Chondrocyte (in vitro differentiated cells): ENCODE measurements at places on chromosomes 16 and 17. TPM values are rescaled to one million over a fixed set of nuclear protein-coding genes. Genes with fewer than 3 reads are reported as not detected.

ASPHD1 gene
- 2.4 to 3.2 TPM (median 2.9 TPM) in 3 replicates for total RNA-seq

MMP28 gene
- 5.1 to 8.6 TPM (median 7.9 TPM) in 3 replicates for total RNA-seq

CX3CL1 gene
- total RNA-seq: 11.2 to 47.9 TPM (median 46.0 TPM) in 3 replicates

KRT27 gene
- total RNA-seq: not detected in 3 replicates

C17orf113 gene
- total RNA-seq: 0.24 to 0.77 TPM (median 0.62 TPM) in 3 replicates

KRT17 gene
- total RNA-seq: 183 to 261 TPM (median 258 TPM) in 3 replicates

DNA sequence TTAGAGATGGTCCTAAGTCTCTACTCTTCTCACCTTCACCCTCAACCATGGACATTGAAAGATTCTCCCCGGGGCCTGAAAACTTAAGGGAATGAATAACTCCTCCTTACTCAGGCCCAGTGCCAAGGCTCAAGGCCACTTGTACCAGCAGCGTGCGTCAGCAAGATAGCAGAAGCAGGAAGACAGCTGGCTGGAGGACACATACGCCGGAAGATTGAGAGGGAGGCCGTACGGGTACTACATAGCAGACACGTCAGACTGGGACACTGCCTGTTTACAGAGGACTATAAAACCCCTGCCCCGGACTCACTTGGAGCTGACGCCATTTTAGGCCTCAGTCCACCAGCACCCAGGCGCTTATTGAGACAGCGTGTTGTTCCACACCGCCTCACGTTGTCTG, 75.8 kb upstream of the MED13 start:
- no peaks in the 10 kb centered on the region for H3K27me3 ChIP-seq
- DNase-seq: no peak
- H3K27ac ChIP-seq: no peak overlapping the region
- H3K4me3 ChIP-seq: no peak overlapping the region

DNA sequence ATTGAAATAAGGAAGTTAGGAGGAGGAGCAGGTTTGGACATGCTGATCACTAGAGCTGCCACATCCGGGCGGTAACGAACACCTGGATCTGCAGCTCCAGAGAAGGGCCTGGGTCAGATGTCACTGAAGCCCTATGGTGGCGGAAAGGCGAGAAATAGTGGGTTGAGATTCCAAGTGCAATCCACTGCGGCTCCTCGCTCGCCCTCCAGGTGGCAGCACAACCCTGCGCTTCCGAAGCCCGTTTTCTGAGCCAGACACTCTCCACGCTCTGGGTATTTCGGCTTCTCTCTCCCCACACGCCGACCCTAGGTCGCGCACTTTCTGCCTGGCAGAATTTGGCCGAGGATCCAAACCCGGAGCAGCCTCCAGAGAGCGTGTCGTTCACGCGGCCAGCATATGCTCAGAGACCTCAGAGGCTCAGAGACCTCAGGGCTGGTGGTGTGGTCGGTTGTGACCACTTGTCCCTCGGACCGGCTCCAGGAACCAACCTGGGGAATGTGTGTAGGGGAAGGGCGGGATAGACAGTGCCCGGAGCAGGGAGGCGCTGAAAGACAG, 922 bp upstream of the SLC2A4 start:
- peaks cover 17% of the 10 kb centered on the region for H3K4me1 ChIP-seq
- H3K4me3 ChIP-seq: peak overlapping the region; percentile 75
- peaks cover under 1% of the 10 kb centered on the region for H3K27me3 ChIP-seq
- no peaks in the 10 kb centered on the region for H3K36me3 ChIP-seq
- peak overlapping the region; percentile 89 for H3K27ac ChIP-seq

DNA sequence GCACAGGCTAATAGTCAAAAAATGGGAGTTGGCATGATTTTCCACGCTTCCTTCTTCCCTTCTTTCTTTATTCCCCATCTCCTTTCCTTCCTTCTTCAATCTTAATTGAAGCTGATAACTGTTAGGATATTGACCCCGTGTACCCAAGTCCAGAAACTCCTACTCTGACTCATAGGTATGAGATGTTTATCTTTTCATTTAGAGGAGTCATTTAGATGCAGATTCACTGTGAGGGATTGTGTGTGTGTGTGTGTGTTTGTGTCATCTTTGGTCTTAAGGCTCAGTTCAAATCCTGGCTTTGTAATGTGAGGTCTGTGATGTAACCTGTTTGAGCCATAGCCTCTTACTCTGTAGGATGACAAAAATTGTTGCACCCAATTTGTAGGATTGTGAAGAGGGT, 332.0 kb upstream of the MAF start:
- no peak overlapping the region for H3K27ac ChIP-seq
- DNase-seq: no peak
- H3K4me3 ChIP-seq: no peak overlapping the region
- H3K4me1 ChIP-seq: peaks cover 3% of the 10 kb centered on the region

DNA sequence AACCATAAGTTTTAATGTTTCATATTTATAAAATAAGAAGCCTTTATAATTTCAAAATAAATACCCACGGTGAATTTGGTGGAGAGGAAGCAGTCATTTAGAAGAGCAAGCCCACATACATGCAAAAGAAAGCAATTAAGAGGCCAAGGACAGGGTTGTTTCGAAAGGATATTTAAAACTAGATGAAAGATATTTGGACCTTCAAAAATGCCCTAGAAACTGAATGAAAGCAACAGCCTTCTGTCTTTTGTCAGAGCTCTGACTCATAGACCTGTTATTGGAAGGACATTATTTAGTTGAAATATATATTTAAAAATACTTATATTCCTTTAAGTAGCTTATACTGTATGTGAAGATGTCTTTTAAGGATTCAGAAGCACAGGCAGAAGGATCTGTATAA, 8.6 kb upstream of the METTL9 start:
- no peaks in the 10 kb centered on the region for H3K27me3 ChIP-seq
- H3K4me3 ChIP-seq: no peak overlapping the region
- no peak for DNase-seq
- H3K4me1 ChIP-seq: no peaks in the 10 kb centered on the region

DNA sequence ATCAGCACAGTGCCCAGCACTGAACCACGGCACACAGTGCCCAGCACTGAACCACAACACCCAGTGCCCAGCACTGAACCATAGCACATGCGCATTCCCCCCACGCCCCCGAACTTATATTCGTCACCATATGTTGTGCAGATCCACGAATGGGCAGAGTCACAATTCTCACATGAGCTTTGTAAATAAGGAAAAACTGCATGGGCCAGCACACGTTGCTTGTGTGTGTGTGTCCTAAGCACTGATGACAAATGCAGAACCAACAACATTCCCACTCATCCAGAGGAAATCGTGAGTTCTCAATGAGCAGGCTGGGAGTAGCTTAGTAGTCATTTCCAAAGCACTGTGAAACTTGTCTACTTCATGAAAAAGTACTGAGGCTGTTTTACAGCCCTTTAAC, 70.0 kb downstream of the ADCY9 start:
- H3K27ac ChIP-seq: no peak overlapping the region
- H3K4me3 ChIP-seq: no peak overlapping the region
- no peaks in the 10 kb centered on the region for H3K27me3 ChIP-seq
- DNase-seq: no peak

DNA sequence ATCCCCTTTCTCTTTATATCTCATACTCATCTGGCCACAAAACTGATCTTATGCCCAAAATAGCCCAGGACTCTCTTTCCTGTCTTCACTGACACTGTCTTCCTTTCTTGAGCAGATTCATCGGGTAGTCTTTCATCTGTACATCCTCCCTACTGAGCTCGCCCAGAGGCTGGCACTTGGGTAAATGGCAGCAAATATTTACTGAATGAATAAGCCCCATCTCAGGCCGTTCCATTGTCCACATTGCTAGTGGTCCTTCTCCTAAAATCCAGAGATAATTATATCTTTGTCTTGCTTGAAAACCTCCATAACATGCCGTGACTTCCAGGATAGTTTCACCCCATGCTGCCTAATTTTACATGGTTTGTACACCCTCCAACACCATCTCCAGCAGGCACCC, 158.1 kb upstream of the SDK2 start:
- no peak overlapping the region for H3K4me3 ChIP-seq
- H3K4me1 ChIP-seq: peaks cover 16% of the 10 kb centered on the region
- no peak overlapping the region for H3K27ac ChIP-seq
- peaks cover 27% of the 10 kb centered on the region for H3K27me3 ChIP-seq
- H3K36me3 ChIP-seq: peaks cover 5% of the 10 kb centered on the region

DNA sequence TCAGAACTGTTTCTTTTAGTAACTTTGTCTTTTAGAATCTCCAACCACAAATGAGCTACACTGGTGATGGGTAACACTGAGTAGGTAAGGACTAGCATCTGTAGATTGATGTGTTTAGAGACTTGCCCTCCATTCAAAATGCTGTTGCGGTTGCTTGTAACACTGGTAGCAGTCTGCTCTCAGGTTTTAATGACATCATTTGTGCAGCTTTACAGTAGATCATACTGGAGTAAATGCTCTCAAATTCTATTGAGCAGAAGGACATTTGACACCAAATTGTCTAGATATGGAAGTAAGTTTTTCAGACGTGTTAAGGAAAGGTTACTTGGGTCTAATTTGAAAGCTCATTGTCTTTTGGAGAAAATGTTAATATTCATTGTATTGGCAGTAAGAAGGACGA, 98.8 kb downstream of the NLK start:
- peaks cover 5% of the 10 kb centered on the region for H3K36me3 ChIP-seq
- no peak for DNase-seq
- no peak overlapping the region for H3K27ac ChIP-seq
- no peak overlapping the region for H3K4me3 ChIP-seq
- H3K27me3 ChIP-seq: no peaks in the 10 kb centered on the region

DNA sequence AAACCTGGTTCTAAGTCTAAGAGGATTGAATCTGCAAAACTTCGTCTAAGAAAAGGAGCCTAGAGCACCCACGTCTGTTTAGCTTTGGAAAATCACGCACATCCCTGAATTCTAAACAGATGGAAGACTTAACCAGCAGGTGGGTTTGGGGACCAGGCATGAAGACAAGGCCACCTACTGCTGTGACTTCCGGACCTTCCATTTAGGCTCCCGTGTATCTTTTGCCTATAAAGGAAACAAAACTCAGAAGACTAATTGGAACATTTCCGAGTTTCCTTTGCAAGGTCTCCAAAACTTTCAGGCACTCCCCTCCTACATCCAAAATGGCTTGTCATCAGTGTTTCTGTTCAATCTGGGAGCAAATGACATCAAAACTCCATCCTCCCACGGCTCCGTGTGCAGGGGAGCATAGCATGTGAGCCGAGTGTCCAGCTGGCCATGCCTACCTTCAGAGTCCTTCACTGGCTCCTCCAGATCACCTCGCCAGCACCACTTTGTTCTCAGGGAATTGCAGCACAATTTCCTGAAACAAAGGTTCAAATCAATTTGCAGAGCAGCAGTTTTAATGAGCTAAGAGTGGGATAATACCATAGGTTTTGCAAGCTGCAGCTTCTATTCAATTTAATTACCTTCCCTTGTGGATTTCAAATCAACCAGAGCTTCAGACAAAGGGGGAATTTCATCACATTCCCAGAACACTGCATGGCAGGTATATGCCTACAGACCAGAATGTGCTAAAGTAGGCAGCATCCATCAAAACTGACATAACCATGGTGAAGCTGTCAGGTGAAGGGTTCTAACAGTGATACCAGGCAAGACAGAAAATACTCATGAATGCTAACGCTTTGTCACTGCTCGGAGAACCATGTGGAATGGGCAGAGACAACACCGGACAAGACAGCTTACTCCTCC, 23.5 kb downstream of the CACNG1 start:
- H3K4me1 ChIP-seq: peaks cover 10% of the 10 kb centered on the region
- no peak overlapping the region for H3K27ac ChIP-seq
- H3K4me3 ChIP-seq: no peak overlapping the region
- no peaks in the 10 kb centered on the region for H3K27me3 ChIP-seq

GRCh38 chr16:77833921-77834634, 45.7 kb downstream of the VAT1L start:
- no peak overlapping the region for H3K27ac ChIP-seq
- no peak for DNase-seq
- no peaks in the 10 kb centered on the region for H3K36me3 ChIP-seq
- peaks cover 3% of the 10 kb centered on the region for H3K4me1 ChIP-seq

DNA sequence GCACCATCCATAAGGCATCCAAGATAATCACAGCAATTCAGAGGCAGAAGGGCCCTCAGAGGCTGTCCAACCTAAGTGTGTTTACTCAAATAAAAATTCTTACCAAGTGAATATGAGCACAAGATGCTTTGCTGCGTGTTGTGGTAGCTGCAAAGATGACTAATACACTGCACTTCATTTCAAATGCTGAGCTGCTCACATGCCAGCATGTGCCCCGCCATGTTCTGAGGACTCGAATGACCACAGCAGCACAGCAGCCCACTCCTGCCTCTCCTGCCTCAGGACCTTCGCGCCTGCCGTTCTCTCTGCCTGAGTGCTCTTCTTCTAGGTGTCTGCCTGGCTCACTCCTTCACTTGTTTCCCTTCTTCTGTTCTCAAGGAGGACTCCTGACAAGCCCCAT, 19.0 kb downstream of the PIK3R5 start:
- H3K27me3 ChIP-seq: peaks cover 16% of the 10 kb centered on the region
- H3K27ac ChIP-seq: no peak overlapping the region
- no peaks in the 10 kb centered on the region for H3K36me3 ChIP-seq
- H3K4me1 ChIP-seq: no peaks in the 10 kb centered on the region
- no peak for DNase-seq
- H3K4me3 ChIP-seq: no peak overlapping the region

GRCh38 chr17:45729294-45729907, 54.7 kb upstream of the CRHR1 start:
- no peak overlapping the region for H3K27ac ChIP-seq
- no peaks in the 10 kb centered on the region for H3K4me1 ChIP-seq
- peaks cover 4% of the 10 kb centered on the region for H3K36me3 ChIP-seq
- peaks cover 44% of the 10 kb centered on the region for H3K27me3 ChIP-seq
- H3K4me3 ChIP-seq: no peak overlapping the region
- no peak for DNase-seq

GRCh38 chr17:14498812-14499211, 197.9 kb downstream of the HS3ST3B1 start:
- DNase-seq: no peak
- H3K27me3 ChIP-seq: no peaks in the 10 kb centered on the region
- H3K4me3 ChIP-seq: no peak overlapping the region
- H3K27ac ChIP-seq: no peak overlapping the region
- H3K36me3 ChIP-seq: no peaks in the 10 kb centered on the region

DNA sequence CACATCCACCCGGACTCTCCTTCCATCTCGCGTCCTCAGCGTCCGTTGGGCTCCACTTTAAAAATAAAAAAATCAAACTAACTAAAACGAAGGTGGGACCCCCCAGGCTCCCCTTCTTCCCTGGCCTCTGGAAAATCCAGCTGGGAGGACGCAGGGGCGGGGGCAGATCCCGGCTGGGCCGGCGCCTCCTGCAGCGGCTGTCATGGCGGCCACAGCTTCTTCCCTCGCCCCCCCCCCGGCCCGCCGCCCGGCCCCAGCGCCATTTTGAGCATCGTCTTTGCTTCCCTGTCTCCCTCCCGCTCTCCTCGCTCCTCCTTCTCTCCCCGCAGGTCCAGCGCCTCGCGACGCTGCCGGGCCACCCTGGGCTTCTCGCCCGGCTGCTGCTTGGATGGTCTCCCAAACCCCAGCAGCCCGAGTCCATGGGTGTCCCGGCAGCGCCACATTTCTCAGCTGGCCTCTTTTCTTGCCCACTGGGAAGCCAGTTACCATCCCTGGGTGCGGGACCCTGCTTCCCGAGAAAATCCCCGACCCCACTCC, 3.3 kb downstream of the HOXB2 start:
- DNase-seq: no peak
- H3K36me3 ChIP-seq: peaks cover 4% of the 10 kb centered on the region
- H3K4me1 ChIP-seq: peaks cover 8% of the 10 kb centered on the region
- peak overlapping the region; percentile 62 for H3K4me3 ChIP-seq
- H3K27me3 ChIP-seq: peaks cover 70% of the 10 kb centered on the region

GRCh38 chr17:47816111-47816735, 5.4 kb downstream of the OSBPL7 start:
- no peak overlapping the region for H3K27ac ChIP-seq
- peak; percentile 69 for DNase-seq
- H3K4me1 ChIP-seq: peaks cover 19% of the 10 kb centered on the region
- H3K27me3 ChIP-seq: no peaks in the 10 kb centered on the region
- no peak overlapping the region for H3K4me3 ChIP-seq
- H3K36me3 ChIP-seq: peaks cover 40% of the 10 kb centered on the region
